ENCODE measurements at places on chromosomes 7 and 10. TPM values are rescaled to one million over a fixed set of nuclear protein-coding genes. Genes with fewer than 3 reads are reported as not detected.

CACNB2 gene
- polyA plus RNA-seq = 0.86 TPM

C10orf67 gene
- polyA plus RNA-seq = 0.16 TPM

- DNase-seq = no peak
Measured at GRCh38 chr10:120715171-120715570, 136.0 kb upstream of the WDR11 start.

HOXA9 gene
- 48.1 TPM for polyA plus RNA-seq

GRCh38 chr7:128165927-128166420 lies 75.1 kb upstream of the LEP start:
- DNase-seq = no peak

DNA sequence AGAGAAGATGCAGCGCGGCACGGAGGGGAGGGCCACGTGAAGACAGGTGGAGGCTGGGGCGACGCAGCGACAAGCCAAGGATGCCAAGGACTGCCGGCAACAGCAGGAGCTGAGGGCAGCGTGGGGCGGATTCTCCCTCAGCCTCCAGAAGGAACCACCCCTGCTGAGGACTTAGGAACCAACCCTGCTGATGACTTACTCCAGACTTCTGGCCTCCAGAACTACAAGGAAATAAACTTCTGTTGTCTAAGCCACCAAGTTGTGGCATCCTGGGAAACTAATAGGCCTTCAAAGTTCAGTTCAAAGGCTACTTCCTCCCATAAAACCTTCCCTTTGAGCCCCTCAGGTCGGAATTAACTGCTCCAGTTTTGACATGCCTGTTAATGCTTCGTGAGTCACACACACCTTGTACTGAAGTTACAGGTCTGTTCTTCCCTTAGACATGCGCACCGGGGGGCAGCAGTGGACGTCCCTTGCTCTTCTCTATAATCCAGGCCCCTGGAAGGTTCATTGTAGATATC lies 88.4 kb upstream of the RHEB start:
- no peak for DNase-seq

GRCh38 chr7:12831024-12831423 lies 143.6 kb downstream of the ARL4A start:
- no peak for DNase-seq

DNA sequence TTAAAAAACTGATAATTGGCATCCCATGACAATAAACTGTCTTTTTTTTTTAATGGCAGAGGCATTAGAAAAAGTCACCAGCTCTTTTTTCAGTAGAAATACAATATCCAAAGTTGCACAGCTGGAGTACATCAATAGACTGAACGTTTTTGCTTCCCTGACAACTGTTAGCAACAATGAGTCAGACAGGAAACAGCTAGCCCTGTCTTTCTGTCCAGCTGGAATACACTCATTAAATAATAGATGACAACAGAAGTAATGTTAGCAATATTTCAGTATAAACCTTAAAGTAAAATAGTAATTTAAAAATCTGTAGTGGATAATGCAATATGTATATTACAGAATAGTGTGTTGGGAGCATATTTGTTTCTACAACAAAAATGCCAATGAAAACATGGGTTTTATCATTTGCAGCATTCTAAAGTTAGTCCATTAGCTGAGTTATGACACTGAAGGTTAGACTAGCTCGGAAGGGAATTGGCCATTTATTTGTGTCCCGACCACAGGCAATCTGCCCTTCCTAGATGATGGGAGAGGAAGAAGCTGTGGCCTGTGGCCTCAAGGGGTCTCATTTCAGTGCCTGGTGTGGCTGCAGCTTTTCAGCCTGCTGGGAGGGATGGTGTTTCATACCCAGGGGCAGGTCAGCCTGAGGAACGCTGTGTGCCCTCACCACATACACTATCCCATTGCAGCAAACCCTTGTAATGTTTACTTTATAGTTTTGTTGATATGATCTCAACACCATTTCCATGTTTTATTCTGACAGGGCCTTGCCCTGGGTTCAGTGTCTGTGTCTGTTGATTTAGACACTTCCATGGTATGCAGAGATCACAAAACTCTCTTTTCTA lies 173.3 kb downstream of the SLC16A9 start:
- DNase-seq = peak; percentile 88

- DNase-seq = no peak
Measured at GRCh38 chr7:130486954-130487436, 4.9 kb upstream of the MEST start.

TBX20 gene
- not detected for polyA plus RNA-seq

DNA sequence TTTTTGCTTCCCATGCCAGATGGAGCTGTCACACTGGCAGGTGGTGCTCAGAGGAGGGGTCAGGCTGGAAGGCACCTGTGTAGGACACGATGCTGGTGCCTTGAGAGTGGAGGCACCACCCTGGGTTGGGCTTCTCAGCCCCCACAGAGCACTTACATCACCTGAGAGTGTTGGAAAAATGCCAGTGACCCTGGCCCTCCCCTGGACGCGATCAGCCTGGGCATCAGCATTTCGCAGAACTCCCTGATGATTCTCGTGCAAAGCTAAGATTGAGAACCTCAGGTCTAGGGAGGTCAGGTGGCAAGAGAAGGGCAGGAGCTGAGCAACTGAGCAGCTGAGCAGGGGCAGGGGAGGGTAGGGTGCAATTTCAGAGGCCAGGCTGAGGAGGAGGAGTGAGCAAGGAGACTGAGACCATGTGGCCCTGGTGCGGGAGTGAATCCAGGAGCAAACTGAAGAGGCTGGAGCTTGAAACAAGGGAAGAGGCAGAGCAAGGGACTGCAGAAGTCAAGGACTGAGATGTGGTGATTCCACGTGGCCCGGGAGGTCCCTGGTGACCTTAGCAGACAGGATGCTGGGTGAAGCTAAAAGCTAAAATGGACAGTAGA lies 24.7 kb upstream of the GRID1 start:
- DNase-seq = no peak

PMS2 gene
- polyA plus RNA-seq = 11.0 TPM

GRCh38 chr10:7601023-7601656 lies 65.6 kb downstream of the ITIH5 start:
- DNase-seq = no peak

GPR141 gene
- 0.20 TPM for polyA plus RNA-seq

DNA sequence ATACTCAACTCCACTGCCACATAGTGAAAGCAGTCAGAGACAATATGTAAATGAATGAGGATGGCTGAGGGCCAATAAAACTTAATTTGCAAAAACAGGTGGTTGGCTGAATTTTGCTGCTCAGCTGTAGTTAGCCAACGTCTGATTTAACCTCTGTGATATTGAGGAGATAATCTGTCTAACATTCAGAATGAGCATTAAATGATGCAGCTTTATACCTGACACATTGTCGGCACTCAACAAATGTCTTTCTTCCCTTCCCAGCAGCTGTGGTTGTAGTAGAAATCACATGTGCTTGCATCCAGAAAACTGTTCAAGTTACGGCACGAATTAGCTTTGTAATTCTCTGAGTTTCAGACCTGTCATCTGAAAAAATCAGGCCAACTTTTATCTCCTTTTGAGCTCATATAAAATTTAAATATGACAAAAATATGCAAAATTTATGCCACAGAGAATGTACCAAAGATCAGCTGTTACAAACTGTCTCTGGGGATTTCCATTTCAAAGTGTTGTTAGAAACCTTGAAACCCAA lies 1239.7 kb downstream of the GATA3 start:
- peak; percentile 4 for DNase-seq

DNA sequence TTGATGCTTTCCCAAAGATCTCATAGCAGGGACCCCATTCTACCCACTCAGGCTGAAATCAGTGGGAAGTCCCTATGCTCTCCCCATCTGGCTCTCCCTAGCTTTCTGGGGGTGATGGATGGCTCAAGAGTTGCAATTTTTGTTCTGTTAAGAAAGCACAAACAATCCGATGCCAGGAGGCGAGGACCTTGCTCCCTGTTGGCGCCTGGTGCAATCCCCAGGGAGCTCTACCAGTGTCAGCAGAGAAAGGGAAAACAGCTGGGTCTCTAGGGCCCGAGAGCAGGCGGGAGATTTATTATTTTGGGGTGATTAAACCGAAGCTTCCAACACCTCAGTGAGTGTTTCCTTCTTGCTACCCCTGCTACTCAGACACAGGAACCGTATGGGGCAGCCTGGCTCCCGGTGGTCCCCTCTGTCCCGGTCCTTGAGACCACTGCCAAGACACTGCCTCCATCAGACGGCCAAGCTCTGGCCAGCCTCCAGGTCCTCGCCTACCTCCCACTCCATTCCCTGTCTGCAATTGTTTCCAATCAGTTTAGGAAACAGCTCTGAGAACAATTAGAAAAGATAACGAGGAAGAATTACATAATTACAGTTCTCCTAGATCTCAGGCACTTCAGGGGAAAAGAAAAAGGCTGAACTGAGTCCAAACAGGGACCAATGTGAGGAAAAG lies 147.9 kb downstream of the PLXNA4 start:
- DNase-seq = no peak

Data from muscle of arm (tissue), 14 donors.